ENCODE measurements at places on chromosomes 1 and 21.
A peak's percentile ranks its signal among the peaks of the same experiment; 100 is the strongest.

DNA sequence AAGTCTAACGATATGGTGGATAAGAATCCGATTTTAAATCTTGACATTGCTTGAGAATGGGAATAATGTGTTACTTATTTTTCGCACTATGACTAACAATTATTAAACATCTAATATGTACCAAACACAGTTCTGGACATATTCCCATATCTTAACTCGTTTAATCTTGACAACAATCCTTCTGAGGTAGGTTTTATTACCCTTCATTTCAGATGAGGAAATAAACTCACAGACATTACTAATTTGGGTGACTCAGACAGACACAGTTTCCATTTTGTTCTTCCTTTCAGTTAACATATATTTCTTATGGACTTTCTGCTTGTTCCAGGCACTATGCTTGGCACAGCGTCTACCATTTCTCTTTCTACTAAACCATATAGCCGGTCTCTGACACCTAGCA is 244.8 kb downstream of the SMYD3 start:
- DNase-seq: no peak

GRCh38 chr1:113899111-113899510 is 5.5 kb downstream of the AP4B1 start:
- DNase-seq: no peak

GRCh38 chr1:211800925-211801607 is 29.5 kb downstream of the LPGAT1 start:
- DNase-seq: no peak

GRCh38 chr1:66012106-66012784 is 219.6 kb downstream of the PDE4B start:
- DNase-seq: no peak

DNA sequence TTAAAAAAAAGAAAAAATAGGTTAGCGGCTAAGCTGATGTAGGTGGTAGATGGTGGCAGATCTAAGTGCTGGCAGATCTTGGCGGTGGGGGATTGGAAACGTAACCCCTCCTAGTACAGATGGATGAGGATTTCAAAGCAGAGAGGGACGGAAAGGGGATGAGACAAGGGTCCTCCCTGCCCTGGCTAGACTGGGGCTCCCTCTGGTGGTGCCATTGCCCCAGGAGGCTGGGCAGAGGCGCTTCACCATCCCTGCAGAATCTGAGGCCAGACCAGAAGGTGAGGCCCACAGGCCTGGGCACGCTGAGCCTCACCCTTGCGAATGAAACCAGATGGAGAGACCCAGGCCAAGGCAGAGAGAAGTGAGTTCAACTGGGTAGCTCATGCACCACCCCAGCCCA is 7.0 kb upstream of the PLEKHA6 start:
- DNase-seq: no peak

DNA sequence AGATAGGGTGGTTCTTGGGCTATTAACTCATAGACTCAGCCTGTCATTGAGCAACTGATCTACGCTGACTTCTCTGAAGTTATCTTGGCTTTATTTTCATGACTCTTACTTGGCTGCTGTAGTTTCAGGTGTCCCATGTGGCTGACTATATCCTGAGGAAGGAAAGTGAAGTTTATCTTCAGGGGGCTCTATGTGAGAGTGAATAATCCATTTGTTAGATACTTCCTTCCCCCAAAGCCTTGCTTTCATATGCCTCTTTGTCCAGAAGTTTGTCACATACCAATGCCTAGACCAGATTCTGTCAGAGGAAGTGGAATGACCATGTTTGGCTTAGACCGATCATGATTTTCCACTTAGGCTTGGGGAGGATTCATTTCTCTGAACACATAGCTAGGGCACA is 27.9 kb upstream of the C1orf87 start:
- DNase-seq: no peak

DNA sequence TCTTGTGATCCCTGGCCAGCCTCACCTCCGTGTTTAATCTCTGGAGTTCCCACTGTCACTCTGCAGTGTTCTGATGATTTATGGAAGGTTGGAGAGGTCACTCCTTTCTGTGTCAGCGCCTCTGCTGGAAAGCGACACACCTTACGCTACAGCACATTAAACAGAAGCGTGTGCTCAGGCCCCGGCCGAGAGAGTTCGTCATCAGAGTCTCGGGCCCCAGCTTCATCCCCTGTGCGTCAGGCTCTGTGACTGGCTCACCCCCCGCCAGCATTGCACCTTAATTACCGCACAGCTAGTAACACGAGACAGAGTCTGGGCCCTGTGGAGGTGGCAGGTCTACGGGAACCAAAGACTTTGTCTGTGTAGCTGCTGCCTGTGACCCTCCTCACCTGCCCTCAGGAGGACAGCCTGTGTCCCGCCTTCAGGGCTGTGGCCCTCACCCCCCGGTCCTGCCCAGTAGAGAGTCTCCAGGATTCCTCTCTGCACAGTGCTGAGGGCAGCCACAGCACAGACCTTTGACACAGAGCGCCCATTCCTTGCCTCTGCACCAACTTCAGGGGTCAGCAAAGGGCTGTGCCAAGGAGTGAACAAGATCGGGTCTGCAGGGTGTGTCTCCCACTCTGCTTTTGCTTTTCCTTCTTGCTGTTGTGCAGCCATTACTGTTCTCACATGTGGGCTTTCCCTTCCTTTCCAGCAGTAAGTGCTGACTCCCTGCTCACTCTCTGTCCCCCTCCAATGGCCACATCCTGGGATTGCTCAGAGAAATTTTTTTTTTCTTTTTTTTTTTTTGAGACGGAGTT is 157.6 kb downstream of the PGBD5 start:
- no peak for DNase-seq

GRCh38 chr1:171817511-171818265 is 23.6 kb upstream of the DNM3 start:
- DNase-seq: no peak

DNA sequence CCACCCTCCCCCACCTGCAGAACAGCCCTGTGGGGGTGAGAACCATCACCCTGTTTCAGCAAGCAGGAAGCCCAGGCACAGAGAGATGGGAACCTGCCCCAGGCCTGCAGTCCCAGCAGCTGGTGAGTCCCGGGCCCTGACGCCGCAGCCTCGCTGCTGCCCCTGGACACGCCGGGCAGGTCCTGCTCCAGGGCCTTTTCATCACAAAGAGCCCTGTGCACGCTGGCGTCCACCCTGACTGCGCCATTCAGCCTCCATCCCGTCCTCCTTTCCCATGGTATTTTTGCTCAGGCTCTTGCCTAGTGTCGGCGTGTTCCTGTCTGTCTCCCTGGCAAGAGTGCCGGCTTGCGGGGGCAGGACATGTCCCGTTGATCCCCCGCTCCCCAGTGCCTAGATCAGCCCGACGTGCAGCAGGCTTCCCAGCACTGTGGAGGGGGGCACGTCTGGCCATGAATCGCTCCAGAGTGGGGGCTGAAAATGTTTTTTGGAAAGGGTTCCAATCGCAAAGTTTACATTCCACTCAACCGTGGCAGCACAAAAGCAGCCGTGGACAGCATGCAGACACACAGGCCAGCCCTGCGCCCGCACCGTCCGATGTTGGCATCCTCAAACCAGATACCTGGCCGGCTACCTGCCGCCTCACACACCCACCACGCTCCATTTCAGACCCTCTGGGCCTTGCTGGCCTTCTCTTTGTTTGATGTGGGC is 6.3 kb upstream of the TTC34 start:
- DNase-seq: no peak

DNA sequence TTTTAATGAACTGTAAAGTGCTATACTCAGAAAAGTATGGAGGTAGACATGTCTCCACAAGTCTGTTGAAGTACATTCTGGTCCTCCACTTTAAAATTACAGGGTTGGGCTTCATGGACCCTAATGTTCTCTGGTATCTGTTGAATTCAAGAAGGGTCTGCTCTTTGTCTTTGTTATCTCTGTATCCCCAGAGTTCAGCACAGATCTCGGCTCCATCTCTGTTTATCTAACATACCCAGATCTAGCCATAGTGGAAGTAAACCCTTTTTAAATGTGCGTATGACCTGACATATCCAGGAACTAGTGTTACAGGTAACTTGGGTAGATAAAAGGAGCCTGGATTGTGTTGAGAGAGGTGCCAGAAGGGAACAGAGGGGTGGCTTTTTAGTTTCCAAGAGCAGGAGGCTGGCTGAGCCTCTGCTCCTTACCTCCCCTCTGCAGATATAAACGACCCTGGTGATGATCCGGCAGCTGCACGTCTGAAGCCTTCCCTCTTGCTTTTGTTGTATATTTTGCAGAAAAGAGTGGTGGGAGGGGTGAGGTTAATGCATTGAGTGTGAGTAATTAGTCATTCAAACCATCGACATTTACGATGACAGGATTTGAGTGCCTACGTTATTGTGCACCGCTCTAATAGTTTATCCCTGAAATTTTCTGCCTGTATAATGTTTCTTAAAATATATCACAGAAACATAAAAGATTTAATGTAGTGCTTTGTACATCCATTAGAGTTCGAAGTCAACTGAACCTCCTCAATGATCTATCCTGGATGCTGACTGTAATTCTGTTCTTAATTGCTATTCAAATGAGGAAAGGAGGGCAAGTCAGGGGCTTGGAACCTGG is 30.8 kb downstream of the ELAVL4 start:
- DNase-seq: no peak

GRCh38 chr1:8424539-8425116 is 106.7 kb downstream of the SLC45A1 start:
- DNase-seq: peak; percentile 20

GRCh38 chr1:109041621-109042468 is at the start of gene WDR47:
TSS of gene WDR47 (minus strand) at chr1:109042102. CDS start at chr1:109023512, 18,590 bp downstream.
- DNase-seq: peak; percentile 90

DNA sequence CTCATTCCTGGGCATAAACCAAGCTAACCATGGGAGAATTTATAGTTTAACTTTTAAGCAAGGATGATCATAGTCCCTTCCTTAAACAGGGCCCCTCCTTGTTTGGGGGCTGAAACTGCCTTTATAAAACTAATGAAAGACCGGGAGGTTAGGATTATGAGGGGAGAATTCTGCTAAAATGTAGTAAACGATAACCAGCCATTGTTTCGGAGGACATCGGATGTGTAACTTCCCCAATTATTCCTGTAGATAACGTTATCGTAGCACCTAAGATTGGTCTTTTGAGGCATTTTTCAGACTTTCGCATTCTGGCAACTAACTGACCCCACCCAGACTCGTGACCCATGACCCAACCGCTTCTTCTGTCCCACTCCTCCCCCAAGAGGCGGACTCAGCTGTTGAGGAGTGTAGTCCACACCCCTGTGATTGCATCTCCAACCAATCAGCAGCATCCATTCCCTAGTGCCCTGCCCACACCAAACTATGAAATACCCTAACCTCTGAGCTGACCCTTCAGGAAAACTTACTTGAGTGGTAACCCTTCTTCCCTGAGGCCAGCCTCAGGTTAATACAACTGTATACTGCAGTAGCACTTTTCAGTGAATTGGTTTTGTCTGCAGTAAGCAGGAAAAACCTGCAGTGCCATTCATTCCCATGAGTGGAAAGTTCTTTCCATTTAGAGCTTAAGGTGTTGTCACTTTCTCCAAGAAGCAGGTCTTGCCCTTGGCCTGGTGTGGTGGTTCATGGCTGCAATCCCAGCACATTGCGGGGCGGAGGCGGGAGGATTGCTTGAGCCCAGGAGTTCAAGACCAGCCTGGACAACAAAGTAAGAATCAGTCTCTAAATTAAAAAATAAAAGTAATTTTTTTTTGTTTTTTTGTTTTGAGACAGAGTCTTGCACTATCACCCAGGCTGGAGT is 823 bp upstream of the SYF2 start:
- DNase-seq: peak; percentile 42

- DNase-seq: no peak
These were observed 283.9 kb downstream of the LRRC40 start for GRCh38 chr1:69921486-69921885.

DNA sequence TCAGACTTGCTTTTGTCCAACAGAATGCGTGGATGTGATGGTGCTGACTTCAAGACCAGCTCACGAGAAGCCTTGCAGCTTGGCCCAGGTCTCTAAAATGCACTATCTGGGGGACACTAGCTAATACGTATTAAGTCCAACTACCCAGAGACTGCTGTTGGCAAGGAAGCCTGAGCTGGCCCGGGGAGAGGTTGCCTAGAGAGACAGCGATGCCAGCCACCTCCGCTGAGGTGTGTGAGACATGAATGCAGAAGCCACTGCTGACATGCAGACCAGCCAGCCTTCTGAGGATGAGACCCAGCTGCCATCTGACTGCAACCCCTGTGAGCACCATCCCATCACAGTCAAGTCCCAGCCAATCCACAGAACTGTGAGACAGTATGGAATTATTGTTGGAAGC is 32.5 kb downstream of the THAP3 start:
- no peak for DNase-seq

GRCh38 chr1:186700722-186701121 is 20.5 kb upstream of the PTGS2 start:
- no peak for DNase-seq

- DNase-seq: no peak
These were observed 113.4 kb downstream of the TRIM33 start for GRCh38 chr1:114397601-114398000.

- DNase-seq: no peak
These were observed 34.8 kb upstream of the TTC22 start for GRCh38 chr1:54835970-54836369.

DNA sequence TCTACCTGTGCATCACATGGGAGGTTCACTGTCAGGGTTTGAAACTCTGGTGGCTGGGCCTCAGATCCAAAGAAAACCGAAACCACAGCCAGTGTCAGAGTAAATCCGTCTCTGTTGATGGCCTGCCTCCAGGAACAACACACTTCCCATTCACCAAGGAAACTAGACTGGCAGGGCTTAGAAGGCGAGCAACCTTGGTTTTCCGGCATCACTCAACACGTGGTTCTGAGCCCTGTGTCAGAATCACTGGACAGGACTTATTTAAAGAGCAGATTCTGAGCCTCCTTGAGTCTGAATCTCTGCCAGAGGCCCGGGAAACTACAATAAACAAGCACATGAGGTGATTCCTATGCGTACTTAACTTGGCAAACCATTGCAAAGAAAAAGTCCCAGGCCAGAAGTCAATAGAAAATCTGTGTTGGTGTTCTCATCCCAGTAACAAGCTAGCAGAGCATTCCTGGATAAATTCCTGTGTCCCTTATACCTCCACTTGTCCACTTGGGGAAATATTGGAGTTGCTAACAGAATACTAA is 70.0 kb downstream of the KCTD3 start:
- no peak for DNase-seq

GRCh38 chr1:226479474-226479873 is 69.1 kb upstream of the STUM start:
- DNase-seq: no peak

Data from activated CD8-positive, alpha-beta memory T cell treated with anti-CD3 and anti-CD28 coated beads for 48 hours (primary cell).